ENCODE measurements at places on chromosomes 7 and 10. TPM values are rescaled to one million over a fixed set of nuclear protein-coding genes. Genes with fewer than 3 reads are reported as not detected.
A peak's percentile ranks its signal among the peaks of the same experiment; 100 is the strongest.

- DNase-seq, result no peak
Observed at GRCh38 chr10:60654813-60655464, 123.3 kb upstream of the CDK1 start.

- no peak for DNase-seq
Observed at GRCh38 chr7:129489491-129489890, 12.8 kb upstream of the SMKR1 start.

GRCh38 chr10:102651455-102652169, 7.3 kb downstream of the TRIM8 start:
- peak; percentile 53 for DNase-seq

- no peak for DNase-seq
Observed at GRCh38 chr7:7704867-7705266, 13.5 kb downstream of the RPA3 start.

GRCh38 chr7:140206616-140207389, 30.0 kb upstream of the KDM7A start:
- DNase-seq, result no peak

DNA sequence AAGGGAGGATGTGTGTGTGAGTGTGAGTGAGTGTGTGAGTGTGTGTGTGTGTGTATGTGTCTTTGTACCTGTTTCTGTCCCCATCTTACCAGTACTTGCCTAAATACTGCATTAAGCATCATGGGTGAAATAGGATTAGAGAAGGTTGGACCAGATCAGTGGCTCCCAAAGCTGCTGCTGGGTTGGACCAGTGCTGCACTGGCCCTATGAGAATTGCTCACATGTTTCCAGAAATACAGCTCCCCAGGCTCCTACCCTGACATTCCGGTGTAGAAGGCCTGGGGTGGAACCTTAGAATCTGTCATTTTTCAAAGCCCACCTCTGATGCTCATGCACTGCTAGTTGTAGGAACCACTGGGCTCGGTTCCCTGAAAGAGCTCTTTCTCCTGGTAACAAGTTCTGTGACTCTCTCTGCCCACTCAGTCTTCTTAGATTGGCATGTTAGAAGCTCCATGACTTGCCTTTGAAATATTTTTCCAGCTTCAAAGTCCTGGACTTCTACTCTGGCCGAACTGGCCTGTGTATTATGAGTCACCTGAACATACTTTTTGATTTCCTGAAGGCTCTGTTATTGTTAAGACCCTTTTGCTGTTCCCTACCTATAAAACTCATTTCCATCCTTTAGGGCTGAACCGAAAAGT, 224.7 kb downstream of the CUX1 start:
- no peak for DNase-seq

DNA sequence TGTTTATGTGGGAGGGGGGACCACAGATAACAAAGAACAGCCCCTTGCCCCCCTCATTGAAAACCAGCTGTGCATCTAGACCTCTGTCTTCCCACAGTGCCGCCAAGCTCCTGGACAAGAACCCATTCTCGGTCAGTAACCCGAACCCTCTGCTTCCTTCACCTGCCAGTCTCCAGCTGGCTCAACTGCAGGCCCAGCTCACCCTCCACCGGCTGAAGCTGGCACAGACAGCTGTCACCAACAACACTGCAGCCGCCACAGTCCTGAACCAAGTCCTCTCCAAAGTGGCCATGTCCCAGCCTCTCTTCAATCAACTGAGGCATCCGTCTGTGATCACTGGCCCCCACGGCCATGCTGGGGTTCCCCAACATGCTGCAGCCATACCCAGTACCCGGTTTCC, 91.0 kb upstream of the PDCD4 start:
- peak; percentile 84 for DNase-seq

DNA sequence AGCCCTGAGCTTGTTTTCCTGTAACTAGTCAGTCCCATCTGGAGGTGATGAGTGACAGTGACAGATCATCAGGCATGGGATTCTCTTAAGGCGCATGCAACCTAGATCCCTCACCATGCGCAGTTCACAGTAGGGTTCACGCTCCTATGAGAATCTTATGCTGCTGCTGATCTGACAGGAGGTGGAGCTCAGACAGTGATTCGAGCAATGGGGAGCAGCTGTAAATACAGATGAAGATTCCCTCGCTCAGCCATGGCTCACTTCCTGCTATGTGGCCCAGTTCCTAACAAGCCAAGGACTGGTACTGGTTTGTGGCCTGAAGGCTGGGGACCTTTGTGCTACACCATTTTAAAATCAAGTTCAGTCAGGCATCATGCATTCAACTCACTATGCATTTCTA, 221.7 kb downstream of the KIAA1217 start:
- no peak for DNase-seq

DNA sequence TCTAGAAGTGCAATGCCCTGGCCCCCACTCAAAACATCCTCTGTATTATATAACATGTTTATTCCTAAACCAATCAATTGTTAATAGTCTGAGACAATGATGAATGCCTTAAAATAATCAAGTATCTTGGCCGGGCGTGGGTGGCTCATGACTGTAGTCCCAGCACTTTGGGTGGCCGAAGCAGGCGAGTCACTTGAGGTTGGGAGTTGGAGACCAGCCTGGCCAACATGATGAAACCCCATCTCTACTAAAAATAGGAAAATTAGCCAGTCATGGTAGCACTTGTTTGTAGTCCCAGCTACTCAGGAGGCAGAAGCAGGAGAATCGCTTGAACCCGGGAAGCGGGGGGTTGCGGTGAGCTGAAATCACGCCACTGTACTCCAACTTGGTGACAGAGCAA, 29.4 kb upstream of the CACNA2D1 start:
- DNase-seq, result no peak

GRCh38 chr10:43706166-43706565, 57.5 kb upstream of the ZNF32 start:
- no peak for DNase-seq

- no peak for DNase-seq
Observed at GRCh38 chr7:45182856-45183710, 25.5 kb downstream of the RAMP3 start.

DNA sequence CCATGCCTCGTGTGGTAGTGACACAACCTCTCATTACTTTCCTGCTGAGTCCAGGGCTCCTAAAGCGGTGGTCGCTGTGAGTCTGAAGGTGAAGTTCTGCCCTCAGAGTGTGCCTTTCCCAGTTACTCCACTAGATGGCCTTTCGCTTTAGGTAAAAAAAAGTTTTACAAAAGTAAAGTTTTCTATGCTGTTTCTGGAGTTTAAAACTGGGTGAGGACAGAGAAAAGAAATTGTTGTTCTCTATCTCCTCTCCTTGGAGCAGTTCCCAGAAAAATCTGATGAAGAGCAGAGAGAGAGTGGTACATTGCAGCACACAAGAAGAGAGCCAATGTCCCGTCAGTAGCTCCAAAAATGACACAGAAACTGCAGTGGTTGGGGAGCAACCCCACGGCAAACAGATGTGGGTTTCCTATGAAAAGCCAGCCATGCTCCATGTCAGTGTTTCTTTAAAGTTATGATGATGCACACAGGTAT, 257.1 kb downstream of the GLI3 start:
- no peak for DNase-seq

GRCh38 chr10:128623776-128624175, 497.6 kb upstream of the MKI67 start:
- DNase-seq, result no peak

Gene FAM13C
- 13.1 TPM for total RNA-seq
